ENCODE measurements at places on chromosomes 3 and 15. TPM values are rescaled to one million over a fixed set of nuclear protein-coding genes. Genes with fewer than 3 reads are reported as not detected.

DNA sequence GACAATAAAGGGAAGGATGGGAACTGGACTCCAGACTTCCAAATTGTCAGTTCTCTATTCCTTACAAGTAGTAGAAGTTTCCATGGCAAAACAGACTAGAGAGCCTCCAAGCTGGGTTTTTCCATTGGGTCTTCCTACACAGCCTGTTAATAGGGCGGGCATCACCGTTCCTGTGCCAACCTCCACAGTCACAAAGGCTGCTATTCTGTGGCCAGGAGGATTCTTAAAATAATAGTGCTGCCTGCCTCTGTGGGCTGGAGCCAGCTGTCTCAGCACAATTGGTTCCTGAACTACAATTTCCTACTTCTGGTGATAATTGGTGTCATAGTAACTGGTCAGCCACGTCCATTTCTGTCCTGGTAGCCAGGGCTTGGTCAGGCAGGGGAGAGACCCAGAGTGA lies 38.6 kb downstream of the LYZL4 start:
- DNase-seq = no peak

DNA sequence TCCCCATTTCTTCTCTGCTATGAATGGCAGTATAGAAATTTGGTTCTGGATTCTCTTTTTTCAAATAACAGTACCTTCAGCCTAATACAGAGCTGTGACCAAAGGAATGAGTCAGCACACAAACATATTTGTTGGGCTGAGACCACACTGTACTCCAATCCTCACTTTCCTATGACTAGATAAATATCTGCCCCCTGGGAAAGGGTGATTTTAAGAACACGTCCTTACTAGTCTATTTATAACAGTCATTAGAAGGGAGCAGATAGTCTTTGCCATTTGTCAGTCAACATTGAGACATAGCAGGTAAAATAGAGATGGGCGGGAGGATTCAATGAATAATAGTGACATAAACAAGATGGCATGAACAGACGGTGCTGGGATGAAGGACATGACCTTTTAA lies 461.3 kb downstream of the MCTP2 start:
- DNase-seq = no peak

The NRG4 gene
- not detected for total RNA-seq

GRCh38 chr3:17946619-17947018 lies 204.2 kb upstream of the TBC1D5 start:
- no peak for DNase-seq

The CD200 gene
- 3.9 TPM for total RNA-seq

Measured in vagina (tissue), 2 donors.